Spinal cord (tissue), 10 donors: ENCODE measurements at places on chromosomes 5 and 9. TPM values are rescaled to one million over a fixed set of nuclear protein-coding genes. Genes with fewer than 3 reads are reported as not detected.

- no peak for DNase-seq
These were observed 27.3 kb upstream of the TDRD7 start for GRCh38 chr9:97384406-97385262.

Gene SAP30L
- 35.5 TPM for total RNA-seq

Gene STC2
- total RNA-seq = 0.79 TPM

GRCh38 chr5:168879929-168880328 lies 300.8 kb upstream of the PANK3 start:
- DNase-seq = no peak

Gene DAB2IP
- total RNA-seq = 16.6 TPM

Gene PCDHB15
- total RNA-seq = 15.2 TPM

DNA sequence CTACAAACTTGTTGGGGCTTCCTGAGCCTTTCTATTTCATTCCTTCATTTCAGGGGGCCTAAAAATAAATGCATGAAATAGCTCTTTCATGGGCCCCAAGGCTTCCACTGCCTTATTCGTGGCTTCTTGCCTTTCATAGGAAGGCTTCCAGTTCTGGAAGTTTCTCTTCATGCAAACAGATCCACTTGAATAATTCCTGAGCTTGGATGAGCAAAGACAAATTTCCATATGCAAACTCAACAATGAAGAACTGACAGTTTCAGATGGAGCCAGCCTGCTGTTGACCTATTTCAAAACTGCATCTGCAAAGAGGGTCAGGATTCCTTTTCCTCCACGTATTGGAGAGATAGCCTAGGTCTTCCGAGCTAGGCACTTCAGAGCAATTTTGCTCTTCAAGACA lies 142.1 kb downstream of the MLLT3 start:
- no peak for DNase-seq

Gene TTC33
- total RNA-seq = 36.2 TPM

Gene MARCHF3
- 21.5 TPM for total RNA-seq

Gene SLC6A7
- total RNA-seq = 4.4 TPM

- peak; percentile 74 for DNase-seq
These were observed 27.4 kb downstream of the UNC5A start for GRCh38 chr5:176837707-176838115.

- no peak for DNase-seq
These were observed 29.3 kb downstream of the CARTPT start for GRCh38 chr5:71748360-71748759.

DNA sequence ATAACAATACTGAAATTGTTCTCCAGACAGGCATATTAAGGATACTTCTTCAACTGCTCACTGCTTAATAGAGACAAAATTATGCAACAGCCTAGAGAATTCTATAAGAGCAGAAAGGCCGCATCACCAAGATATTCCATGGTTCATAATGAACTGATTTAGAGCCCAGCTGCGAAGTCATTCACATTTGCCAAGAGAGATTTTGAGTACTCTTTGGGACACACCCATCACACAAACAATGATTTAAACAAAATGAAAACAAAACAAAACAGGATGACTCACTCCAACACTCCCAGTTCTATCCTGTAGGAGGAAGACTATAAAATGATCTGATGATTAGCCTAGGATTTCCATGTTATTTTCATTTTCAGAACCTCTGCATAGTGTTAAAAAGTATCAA lies 145.7 kb upstream of the GNA14 start:
- DNase-seq = no peak

GRCh38 chr9:108666240-108666784 lies 189.5 kb downstream of the ACTL7B start:
- DNase-seq = no peak

Gene SH3RF2
- total RNA-seq = 0.30 TPM

GRCh38 chr9:131590449-131590848 lies 45.1 kb downstream of the PRRT1B start:
- no peak for DNase-seq

Gene BTNL9
- 6.3 TPM for total RNA-seq

Gene HEMGN
- total RNA-seq = 34.7 TPM

Gene TTC23L
- 6.1 TPM for total RNA-seq

DNA sequence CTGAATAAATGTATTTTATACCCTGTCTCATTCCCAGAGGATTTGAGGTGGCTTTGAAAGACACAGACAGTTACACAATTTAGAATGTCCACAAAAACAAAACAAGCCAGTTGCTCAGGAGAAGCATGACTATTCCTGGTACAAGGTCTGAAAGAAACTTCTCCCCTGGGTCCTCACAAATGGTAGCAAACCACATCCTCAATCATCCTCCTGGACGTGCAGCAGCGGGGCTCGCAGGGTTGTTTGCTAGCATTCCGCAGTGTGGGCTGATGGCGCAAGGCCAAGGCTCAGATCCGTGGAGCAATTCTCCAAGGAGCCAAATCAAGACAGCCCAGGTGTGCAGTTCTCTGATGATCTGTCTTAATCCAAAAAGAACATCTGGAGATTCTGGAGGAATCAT lies 210.3 kb downstream of the ACTL7B start:
- DNase-seq = peak; percentile 12

Gene IQGAP2
- total RNA-seq = 16.2 TPM

DNA sequence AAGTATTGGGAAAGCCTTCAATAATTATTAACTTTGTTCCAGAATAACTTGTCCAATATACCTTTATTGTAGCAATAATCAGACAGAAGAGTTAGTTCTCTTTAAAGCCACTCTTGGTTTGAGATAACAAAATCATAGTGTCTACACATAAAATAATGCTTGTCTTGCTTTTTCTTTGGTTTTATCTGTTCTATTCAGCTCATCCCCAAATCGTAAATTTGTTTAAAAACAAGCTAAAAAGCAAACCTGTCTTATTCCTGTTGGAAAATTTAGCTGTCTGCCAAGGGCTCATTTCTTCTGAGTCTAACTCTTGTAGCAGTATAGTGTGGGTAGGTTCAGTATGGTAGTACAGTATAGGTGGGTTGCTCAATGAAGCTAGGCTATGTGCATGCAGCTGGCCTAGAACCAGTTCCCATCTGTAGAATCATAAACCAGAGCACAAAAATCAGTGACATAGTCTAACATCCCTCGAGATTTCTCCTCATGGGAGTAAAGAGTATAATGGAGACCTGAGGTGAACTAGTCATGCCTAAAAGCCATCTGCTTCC lies 17.9 kb upstream of the APBA1 start:
- no peak for DNase-seq

DNA sequence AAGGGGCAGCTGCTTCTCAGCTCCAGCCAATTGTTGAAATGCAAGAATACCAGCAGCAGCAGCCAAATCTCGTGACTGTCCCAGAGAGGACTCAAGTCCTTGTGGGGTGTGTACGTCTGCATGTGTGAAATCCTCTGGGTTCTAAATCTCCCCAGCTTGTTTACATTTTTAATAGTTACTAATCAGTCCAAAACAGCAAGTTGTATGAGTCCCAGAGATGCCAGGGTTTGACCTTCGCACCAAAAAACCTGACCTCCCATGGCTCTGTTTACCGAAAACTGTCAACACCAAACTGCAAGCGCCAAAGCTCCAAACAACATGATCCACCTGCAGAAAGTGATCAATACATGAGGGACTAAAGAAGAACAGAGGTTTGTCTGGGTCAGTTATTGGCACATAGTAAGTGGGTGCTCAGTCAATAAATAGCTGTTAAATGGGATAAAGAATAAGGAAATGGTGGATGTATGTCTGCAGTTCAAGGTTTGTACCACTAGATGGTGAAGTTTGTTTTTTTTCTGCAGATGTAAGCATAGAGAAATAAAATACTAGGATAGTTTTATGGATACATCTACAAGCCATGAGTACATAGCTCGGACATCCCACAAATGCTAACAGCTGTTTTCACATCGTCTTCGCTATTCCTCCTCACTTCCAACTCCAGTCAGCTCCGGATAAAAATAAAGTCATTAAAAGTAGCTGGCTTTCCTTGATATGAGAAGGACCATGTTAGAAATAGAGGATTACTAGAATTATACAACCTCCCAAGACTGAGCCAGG lies 85.3 kb upstream of the ADRB2 start:
- DNase-seq = peak; percentile 62

DNA sequence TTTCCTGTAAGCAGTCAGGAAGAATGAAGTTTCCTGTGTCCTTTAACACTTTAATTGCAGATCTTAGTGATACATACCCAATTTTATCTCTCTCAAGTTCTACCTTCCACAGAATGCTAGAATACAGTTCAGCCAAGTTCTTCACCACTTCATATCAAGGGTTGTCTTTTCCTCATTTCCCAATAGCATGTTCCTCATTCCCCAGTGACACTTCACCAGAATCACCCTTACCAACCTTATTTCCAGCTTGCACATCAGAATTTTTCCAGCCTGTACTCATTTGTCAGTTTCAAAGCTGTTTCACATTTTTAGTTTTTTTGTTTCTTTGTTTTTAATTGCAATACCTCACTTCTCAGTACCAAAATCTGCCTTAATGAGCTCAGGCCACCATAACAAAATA lies 126.1 kb downstream of the ESM1 start:
- no peak for DNase-seq

DNA sequence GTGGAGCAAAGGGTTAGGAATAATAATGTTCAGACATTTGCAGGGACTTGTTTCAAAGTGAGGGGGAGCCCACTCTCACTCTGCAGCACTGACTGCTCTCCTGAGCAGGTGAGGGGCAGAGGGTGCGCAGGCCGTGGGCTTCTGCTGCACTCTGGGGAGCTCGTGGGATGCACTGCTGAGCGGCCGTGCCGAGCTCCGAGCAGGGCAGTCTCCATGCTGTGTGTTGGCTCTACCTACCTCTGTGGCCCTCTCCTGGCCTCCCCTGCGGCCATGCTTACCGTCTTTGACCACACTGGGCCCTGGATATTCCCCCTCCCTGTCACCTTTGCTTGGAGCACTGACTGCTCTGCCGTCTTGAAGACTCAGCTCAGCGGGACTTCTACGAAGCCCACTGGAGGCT lies 33.7 kb downstream of the CRB2 start:
- DNase-seq = no peak

GRCh38 chr9:37380570-37380969 lies 41.9 kb upstream of the GRHPR start:
- no peak for DNase-seq

Gene S100Z
- 1.2 TPM for total RNA-seq

Gene CYLC2
- total RNA-seq = not detected

- no peak for DNase-seq
These were observed 30.5 kb upstream of the F2RL1 start for GRCh38 chr5:76788362-76788761.

DNA sequence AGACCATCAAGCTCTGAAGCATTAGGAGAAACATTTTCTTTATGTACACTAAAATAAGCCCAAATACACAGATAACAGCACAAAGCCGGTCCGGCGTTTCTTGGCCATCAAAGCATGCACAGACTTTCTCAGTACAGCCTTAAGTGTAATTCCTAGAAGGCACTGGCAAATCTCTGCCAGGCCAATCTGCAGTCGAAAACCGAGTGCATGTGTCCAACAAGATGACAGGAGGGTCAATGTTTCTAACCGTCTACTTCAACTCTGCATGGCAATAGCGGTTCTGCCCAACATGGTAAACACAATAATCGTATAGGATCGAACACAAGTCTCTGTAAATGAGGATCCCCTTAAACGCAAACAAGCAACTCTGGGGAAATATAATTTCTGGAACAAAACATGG lies 1.1 kb downstream of the ARL15 start:
- DNase-seq = peak; percentile 41

GRCh38 chr9:76370396-76371023 lies 23.7 kb downstream of the RFK start:
- no peak for DNase-seq

Gene COQ4
- 60.4 TPM for total RNA-seq

DNA sequence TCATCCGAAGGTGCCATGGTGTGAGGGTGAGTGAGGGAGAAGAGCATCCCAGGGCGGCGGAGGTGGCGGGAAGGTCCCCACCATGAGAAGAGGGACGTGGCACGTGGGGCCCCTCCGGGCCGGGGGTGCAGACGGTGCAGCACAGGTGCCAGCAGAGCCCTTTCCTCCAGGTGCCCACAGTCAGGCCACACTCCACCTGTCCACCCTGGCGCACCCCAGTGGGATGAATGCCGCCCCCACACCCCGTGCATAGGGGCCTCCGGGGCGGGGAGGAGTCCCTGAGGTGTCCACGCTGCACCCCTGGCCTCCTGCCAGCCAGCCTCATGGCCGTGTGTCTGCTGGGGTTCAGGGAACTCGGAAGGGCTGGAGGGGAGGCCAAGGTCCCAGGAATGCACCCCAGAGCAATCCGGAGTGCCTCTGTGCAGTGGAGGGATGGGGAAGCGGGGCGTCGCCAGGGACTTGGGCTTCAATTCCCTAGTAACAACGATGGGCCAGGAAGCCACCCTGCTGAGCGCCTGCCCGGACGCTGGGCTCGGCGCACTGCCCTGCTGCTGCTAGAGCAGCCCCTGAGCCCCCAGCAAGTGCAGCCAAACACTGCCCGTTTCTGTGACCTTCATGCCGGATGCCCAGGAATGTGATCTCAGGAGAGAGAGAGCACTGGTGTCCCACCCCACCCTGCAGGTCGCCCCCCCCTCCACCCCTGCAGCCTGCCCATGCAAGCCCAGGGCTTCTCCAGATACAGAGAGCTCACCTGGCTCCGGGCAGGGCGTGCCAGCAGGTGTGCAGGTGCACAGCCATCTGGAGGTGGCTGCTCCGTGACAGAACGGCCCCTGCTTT lies 8.8 kb upstream of the NACC2 start:
- DNase-seq = no peak

Gene PHF24
- total RNA-seq = 36.0 TPM

- no peak for DNase-seq
These were observed 297.1 kb upstream of the C9orf72 start for GRCh38 chr9:27870404-27870803.

Gene LMX1B
- total RNA-seq = 3.5 TPM

DNA sequence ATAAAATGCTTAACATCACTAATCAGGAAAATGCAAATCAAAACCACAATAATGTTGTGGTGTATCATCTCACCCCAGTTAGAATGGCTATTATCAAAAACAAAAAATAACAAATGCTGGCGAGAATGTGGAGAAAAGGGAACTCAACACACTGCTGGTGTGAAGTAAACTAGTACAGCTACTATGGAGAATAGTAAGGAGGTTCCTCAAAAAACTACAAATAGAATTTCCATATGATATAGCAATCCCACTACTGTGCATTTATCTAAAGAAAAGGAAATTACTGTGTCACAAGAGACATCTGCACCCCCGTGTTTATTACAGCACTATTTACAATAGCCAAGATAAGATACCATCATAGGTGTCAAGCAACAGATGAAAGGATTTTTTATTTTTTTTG lies 214.5 kb upstream of the RASA1 start:
- no peak for DNase-seq

Gene ISL1
- total RNA-seq = 7.1 TPM

Gene SUSD1
- 15.8 TPM for total RNA-seq

DNA sequence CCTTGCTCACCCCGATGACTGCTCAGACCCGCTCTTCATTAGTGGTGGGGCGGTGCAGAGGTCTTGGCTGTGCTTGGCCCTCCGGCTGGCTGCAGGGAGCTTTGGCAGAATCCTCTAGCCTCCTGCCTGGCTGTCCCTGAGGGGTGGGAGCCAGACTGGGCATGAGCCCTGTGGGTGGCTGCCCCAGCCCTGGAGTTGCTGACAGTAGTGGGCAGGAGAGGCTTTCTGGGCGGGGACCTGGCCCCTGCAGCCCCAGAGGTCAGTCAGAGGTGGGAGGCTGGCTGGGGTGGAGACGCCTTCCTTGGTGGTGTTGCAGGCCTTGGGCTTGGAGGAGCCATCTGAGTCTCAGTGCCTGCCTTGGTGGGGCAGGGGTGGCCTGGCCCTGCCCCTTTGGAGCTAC lies 146.0 kb downstream of the RXRA start:
- DNase-seq = no peak

Gene TARS1
- 117 TPM for total RNA-seq

GRCh38 chr9:75101004-75101588 lies 12.8 kb downstream of the OSTF1 start:
- no peak for DNase-seq

Gene GFPT2
- total RNA-seq = 29.1 TPM
